SK-N-SH (cell line): ENCODE measurements at places on chromosomes 2 and 18.

DNA sequence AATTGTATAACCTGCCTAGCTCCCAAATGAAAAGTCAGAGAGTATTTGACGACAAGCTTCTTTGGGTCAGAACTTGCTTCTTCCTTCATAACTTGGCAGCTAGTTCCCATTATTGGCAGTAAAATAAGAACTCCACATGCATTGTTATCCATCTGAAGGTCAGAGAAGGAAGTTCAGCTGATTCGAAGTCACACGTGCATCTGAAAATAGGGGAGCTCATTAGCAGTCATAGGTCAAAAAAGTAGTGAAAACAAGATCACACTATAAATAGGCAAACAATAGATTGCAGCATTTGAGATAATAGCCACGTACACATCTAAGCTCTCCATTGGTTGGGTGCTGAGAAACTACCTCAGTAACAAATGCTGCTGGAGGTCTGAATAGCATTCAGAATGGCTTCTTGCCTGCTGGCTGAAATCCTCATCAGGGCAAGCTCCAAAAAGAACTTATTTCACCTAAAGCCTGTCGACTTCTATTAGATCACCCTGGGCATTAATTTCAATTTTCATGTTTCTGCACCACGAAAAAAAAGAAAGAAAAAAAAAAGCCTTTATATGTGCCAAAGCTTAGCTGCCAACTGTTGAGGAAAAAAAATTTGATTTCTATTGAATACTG lies 1492.9 kb upstream of the CELF4 start:
- no peak for DNase-seq

GRCh38 chr2:181183878-181184542 lies 203.6 kb downstream of the UBE2E3 start:
- no peak for DNase-seq

DNA sequence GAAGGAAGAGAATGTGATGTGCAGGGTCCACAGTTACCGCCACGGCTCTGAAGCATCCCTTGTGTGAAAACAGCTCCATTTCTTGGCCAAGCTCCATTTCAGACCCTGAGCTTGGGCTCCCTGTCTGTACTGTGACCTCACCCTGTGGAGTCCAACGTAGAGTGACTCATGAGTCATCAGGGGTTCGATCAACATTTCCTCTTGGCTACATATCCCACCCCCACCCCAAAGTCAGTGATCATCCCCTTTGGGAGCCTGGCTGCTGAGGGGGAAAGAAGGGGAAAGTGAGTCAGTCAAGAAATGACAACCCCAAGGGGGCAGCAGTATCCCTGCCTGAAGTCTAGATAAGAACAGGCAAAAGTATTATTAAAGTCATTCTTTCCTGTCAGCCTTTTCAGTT lies 62.2 kb downstream of the PAPOLG start:
- DNase-seq: no peak

GRCh38 chr2:241508240-241509154 lies at the start of gene STK25:
TSS of gene STK25 (minus strand) at chr2:241508584. CDS start at chr2:241508035, 549 bp downstream.
- DNase-seq: peak; percentile 99

DNA sequence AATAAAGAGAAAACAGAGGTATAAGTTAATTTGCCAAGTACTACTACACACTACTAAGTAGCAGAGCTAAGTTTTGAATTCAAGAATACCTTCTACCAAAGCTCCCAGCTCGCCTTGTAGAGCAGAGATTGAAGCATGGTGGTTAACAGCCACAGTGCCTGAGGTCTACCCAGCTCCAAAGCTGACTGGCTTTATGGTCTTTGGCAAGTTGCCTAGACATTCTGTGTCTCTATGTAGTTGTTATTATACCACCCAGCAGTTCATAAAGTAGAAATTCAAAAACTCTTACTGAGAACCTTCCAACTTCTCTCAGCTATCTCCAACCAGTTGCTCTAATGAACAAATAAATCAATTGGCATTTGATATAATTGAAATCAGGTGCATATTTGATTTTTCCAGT lies 87.8 kb downstream of the PDE11A start:
- DNase-seq: peak; percentile 20

DNA sequence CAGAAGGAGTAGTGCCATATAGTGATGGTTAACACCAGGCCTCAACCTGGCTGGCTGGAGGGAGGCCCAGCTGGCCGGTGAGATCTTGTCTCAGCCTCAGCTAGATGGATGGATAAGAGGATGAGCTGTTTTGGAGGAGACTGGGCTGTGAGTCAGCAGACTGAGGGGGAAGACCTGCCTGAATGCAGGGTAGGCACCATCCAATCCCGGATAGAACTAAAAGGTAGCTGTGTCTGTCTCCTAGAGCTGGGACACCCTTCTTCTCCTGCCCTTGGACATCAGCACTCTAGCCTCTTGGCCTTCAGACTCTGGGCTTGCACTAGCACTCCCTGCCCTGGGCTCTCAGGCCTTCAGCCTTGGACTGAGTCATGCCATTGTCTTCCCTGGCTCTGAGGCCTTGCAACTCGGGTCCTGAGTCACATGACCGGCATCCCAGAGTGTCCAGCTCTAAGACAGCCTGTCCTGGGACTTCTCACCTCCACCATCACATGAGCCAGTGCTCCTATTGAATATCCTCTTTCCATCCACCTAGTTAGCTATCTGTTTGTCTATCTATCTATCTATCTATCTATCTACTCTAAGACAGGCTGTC lies 131.3 kb downstream of the TPO start:
- no peak for DNase-seq

DNA sequence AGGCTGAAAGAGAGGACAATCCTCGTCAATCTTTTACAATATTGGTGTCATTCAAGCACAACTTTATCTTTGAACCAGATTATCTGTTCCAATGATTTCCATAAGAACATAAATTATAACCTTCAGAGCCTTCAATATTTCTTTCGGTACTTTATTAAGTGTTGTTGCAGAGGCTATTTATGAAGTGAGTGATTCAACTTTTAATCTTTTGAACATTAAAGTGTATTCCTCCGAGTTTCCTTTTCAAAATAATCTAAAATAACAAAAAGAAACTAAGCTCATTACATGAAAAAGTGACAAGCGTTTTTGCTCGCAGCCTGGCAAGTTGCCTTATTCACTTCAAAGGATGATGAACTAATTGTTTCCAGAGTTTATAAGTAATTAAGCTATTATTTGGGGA lies 149.0 kb downstream of the MEIS1 start:
- DNase-seq: no peak

GRCh38 chr2:180394305-180394704 lies 387.2 kb upstream of the CWC22 start:
- no peak for DNase-seq

DNA sequence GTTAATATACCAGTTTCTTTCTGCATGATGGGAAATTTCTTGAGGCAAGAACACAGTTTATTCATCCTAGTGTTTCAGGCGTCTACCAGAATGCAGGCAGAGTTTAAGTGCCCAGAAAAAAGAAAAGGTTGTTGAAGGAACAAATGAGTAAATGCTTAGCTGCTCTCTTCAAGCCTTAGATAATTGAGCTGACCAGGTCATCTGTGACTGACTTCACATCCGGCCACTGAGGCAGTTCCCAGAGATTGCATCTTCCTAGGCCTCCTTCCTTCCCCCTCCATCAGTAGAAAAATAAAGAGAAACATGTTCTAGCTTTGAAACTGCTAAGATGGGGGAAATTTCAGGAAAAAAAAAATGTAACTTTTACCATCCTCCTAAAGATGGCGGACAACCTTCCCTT lies 9.4 kb upstream of the TMEM163 start:
- no peak for DNase-seq
